Esophagus squamous epithelium (tissue), 5 donors: ENCODE measurements at places on chromosomes 16 and 17.

DNA sequence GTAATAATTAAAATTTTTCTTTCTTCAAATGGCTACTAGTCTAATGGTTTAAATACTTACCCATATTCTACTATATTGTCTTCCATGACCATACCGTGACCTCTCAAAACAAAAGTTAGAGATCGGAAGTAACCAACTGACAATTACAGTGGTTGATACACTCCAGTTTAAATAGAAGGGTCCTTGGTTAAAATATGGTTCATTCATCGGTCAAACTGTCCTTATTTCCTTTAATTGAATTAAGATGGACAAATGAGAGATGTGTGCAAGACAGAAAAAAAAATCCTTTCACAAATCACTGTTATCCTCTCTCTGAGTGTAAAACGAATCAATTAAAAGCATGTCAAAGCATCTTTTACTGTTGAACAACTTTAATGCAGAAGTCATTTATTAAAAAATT lies 214.3 kb upstream of the TBX2 start:
- DNase-seq, result no peak

DNA sequence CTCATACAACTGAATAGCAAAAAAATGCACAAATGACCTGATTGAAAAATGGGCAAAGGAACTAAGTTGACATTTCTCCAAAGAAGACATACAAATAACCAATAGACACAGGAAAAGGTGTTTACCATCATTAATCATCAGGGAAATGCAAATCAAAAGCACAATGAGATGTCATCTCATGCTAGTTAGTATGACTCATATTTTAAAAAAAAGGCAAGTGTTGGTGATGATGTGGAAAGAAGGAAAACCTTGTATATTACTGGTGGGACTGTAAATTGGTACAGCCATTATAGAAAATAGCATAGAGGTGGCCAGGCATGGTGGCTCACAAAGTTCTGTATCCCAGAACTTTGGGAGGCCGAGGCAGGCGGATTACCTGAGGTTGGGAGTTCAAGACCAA lies 232.5 kb upstream of the ZFHX3 start:
- DNase-seq, result no peak

- DNase-seq, result no peak
Observed at GRCh38 chr17:39073916-39074315, 77.5 kb downstream of the PLXDC1 start.

DNA sequence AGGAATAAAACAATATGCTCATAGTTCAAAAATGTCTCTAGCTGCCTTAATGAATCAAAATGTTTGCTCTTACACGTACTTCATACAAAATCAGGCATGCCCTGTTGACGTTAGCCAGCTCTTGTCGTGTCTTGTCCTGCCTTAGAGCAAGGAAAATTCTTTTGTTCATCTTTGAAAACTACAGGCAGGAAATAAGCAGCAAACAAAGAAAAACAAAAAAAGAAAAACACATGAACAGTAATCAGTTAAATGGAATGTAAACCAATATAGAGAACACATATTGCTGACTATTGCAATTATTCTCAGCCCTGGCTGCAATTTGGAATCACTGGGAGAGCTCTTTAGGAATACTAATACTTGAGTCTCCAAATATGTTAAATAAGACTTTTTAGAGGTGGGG lies 1.7 kb downstream of the CAPNS2 start:
- DNase-seq, result no peak

DNA sequence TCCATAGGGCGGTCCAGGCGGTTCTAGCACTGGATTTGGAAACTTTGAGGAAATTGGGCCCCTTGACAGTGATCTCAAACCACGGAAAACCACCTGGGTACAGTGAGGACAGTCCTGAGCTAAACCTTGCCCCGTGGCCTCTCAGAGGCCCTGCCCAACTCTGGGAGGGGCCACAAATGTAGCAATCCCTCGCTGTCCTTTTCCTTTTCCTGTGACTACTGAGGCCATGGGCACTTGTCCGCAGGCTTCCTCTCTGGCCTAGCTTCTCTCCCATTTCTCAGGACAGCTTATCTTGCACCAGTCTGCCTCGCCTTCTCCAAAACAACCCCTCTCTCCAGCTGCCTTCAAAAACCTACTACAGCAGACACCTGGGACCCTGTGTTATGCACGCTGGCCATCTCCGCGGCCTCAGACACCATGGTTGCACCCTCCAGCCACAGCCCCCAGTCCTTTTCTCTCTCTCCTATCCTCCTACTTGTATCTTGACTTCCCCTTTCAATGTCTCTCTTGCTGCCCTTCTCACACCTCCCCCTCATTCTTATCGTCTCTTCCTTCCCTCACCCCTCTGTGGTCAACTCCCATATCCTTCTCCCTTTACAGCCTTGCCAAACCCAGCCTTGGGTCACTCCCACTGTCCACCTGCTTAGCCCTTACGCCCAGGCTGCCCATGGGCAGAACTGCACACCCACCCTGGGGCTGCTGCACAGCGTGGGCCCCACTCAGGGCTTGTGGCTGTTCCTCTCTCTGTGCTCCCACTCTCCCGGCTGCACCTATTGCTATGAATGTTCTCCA lies 7.6 kb downstream of the SCPEP1 start:
- DNase-seq, result no peak

DNA sequence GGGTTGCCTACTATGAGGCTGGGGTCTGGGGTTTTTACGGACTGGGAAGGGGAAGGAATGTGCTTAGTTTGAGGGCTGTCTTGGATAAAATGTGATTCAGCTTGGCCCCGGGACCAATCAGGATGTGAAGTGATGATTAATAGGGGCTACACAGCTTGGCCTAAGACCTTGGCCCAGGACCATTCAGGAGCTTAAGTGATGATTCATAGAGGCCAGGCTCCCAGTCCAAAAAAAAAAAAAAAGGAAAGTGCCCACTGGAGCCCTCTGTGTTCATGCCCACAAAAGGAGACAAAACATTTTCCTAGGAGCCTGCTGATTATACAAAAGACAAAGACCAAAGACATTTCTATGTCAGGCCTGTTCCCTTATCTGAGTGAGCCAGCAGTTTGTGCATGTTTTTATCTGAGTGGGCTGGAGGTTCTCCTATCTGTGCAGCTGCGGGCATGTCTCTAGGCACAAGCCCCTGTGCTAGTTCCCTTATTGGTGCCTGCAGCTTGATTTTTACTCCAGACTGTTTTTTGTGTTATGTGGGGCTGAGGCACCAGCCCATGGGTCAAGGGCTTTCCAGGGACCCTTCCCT lies 898.2 kb upstream of the GOT2 start:
- DNase-seq, result no peak

- DNase-seq, result no peak
Observed at GRCh38 chr17:34291721-34292348, 6.3 kb downstream of the CCL11 start.

- DNase-seq, result no peak
Observed at GRCh38 chr17:15036238-15036637, 228.9 kb downstream of the PMP22 start.

DNA sequence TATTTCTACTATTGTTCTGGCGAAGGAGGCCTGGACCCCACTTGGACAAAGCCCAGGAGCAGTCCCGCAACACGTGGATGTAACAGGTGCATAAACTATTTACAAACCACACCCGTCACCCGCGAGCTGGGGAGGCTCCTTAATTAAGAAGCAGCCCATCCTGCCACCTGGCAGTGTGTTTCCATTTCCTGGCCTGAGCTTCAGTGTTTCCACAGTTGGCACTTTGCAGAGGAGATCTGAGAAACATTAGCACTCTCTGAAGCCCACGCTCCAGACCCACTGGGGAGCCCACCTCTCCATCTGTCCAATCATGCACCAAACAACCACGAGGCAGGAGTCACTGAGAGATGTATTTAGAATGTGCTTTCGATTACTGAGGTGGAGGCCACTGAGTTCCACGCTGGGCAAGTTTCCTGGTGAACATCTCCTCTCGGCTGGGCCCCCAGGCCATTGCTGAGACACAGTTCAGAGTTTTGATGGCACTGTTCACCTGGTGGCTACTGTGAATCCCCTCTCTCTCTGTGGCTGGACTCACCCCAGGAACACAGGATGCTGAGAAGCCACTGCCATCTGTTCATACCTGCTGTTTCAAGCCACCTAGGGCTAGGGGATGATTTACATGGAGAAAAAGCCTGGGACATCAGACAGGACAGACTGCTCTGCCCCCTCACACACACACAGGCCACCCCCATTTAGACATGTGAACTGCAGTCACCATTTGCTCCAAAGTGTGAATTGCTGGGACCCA lies 129.1 kb downstream of the AIPL1 start:
- DNase-seq, result no peak

DNA sequence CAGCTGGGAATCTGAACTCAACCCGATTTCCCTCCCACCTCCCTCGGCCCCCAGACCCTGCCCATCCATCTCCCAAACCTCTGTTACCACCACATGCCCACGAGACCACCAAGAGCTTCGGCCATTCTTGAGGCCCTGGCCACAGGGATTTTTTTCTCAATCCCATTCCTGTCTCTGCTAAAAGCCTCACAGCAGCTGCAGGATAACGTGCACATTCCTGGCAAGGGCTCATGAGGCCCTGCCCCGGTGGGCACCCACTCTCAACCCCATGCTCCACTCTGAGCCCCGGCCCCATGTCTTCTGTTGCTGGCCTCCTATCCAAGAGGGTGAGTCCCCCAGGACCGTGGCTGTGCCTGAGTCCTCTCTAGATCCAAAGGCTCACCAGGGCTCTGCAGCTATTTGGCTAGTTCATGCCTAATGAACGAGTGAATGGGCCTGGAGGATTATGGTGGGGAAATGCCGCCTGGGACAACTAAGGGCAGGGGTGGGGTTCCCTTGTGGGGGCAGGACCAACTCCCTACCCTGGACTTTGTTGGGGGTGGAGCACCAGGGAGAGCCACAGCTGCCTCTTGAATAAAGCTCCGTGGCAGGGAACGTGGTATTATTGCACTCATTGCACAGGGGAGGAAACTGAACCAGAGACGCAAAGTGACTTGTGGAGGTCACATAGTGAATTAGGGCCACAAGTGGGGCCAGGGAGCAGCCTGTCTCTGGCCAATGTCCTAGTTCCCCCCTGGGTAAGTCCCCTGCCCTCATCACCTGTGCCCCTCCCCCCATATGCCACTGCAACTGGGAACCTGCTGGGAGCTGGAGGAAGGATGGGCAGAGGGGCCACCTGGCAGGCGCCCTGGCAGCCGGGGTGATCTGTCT lies 113.8 kb upstream of the SMURF2 start:
- DNase-seq, result no peak

- DNase-seq, result no peak
Observed at GRCh38 chr17:82390860-82391435, 19.4 kb downstream of the UTS2R start.

DNA sequence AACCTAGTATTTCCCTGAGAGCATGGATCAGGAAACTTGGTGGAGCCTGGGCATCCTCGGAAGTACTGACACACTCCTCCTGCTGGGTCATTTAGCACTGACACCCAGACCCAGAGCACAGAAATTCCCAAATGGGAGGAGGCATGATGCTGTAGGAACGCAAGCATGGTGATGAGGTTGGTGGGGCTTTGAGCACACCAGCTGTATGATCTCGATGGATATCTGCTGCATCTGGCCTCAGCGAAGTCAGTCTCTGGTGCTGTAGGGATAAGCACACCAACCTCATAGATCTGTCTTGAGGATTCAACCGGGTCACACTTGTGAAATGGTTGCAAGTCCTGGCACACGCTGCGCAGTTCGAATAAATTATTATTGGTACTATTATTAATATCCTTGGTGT lies 52.5 kb downstream of the SHISA6 start:
- no peak for DNase-seq

GRCh38 chr16:1003391-1004347 lies 22.1 kb downstream of the SOX8 start:
- DNase-seq, result no peak

DNA sequence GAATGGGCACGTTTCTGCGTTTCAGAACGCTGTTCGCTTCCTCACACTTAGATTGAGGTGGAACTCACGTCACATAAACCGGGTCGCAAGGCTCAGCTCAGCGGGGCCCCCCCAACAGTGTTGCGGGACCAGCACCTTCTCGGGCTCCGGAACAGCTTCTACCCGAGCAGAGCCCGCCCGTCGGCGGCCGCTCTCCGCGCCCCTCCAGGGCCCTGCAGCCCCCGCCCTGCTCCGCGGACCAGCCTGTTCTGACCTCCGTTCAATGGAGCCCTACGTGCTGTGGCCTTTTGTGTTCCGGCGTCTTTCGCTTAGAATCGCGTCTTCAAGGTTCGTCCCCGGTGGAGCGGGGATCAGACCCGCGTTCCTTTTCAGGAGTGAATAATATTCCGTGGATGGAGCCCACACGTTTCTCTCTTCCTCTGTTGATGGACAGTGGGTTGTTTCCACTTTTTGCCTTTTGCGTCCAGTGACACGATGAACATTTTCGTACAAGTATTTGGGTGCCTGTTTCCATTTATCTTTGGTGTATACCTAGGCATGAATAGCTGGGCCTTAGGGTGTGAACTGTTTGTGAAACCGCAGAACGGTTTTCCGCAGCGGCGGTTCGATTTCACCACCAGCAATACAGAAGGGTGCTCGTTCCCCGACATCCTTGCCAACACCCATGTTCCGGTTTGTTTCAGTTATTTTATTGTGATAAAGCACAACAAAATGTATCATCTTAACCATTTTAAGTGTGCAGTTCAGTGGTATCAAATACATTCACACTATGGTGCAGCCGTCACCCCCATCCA lies 2.3 kb upstream of the SLC22A31 start:
- no peak for DNase-seq

DNA sequence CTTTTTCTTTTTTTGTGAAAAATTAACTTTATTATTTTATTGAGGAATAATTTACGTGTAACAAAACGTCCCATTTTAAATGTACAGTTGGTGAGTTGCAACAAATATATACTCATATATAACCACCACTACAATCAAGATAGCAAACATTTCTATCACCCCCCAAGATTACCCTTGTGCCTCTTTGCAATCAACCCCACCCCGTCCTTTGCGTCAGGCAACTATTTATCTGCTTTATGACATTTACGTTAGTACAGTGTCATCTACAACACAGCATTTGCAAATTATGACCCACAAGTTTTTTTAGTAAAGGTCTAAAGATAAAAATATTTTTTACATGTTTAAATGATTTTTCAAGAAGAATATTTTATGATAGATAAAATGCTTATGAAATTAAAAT lies 485.6 kb upstream of the SOX9 start:
- no peak for DNase-seq

- no peak for DNase-seq
Observed at GRCh38 chr17:72021417-72022041, 99.3 kb upstream of the SOX9 start.
